ENCODE measurements at places on chromosomes 3 and 15. TPM values are rescaled to one million over a fixed set of nuclear protein-coding genes. Genes with fewer than 3 reads are reported as not detected.

DNA sequence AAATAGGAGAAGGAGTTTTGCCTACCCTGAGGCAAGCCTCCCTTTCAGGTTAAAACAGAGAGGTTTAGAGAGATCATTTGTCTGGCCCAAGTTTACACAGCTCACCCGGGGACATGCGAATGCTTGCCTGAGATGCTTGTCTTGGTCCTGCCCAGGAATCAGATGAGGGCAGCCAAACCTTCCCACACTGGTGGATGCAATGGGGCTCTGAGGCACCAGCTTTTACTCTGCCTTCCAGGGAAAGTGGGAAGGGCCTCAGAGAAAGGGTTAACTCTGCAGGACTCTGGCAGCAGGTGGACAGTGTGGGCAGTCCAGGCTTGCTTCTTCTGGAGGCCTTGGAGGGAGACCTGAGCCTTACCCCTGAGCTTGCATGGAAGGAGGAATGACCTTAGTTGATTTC lies 90.0 kb downstream of the LRRK1 start:
- no peak overlapping the region for H3K27ac ChIP-seq
- no peaks in the 10 kb centered on the region for H3K36me3 ChIP-seq
- H3K4me1 ChIP-seq, result no peaks in the 10 kb centered on the region
- H3K27me3 ChIP-seq, result no peaks in the 10 kb centered on the region
- H3K4me3 ChIP-seq, result no peak overlapping the region
- no peak for DNase-seq

The FBXO40 gene
- not detected for total RNA-seq

GRCh38 chr15:36571301-36571700 lies 8.1 kb upstream of the CDIN1 start:
- H3K36me3 ChIP-seq, result no peaks in the 10 kb centered on the region
- no peaks in the 10 kb centered on the region for H3K4me1 ChIP-seq
- no peaks in the 10 kb centered on the region for H3K27me3 ChIP-seq
- H3K27ac ChIP-seq, result no peak overlapping the region
- no peak for DNase-seq

The SI gene
- total RNA-seq, result not detected

DNA sequence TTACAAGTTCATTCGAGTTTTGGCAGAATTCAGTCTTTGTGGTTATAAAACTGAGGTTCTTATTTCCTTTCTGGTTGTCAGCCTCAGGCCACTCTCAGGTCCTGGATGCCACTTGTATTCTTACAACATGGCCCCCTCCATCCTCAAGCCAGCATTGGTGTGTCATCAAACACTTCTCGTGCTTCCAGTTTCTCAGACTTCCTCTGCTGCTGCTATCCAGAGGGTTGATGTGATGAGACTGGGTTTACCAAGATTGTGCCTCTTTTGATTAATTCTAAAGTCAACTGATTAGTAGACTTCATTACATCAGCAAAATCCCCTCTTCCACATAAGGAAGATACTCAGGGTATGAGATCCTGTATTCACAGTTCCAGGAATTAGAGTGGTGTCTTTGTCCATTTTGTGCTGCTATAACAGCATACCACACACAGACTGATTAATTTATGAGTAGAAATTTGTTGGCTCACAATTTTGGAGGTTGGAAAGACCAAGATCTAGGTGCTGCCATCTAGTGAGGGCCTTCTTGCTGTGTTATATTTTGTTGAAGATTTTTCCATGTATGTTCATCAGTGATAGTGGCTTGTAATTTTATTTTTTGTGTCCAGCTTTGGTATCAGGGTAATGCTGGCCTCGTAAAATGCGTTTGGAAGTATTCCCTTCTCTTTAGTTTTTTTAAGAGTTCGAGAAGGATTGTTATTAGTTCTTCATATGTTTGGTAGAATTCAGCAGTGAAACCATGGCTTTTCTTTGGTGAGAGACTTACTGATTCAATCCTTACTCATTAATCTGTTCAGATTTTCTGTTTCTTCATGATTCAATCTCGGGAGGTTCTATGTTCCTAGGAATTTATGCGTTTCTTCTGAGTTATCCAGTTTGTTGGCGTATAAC lies 11.1 kb downstream of the LRCH3 start:
- H3K4me1 ChIP-seq, result peaks cover 3% of the 10 kb centered on the region
- DNase-seq, result no peak
- H3K36me3 ChIP-seq, result no peaks in the 10 kb centered on the region
- H3K27me3 ChIP-seq, result no peaks in the 10 kb centered on the region
- H3K27ac ChIP-seq, result no peak overlapping the region

The NMB gene
- 5.2 TPM for total RNA-seq

The CPNE4 gene
- total RNA-seq, result 0.45 TPM

The IGSF10 gene
- 2.2 TPM for total RNA-seq

The GNAI2 gene
- 356 TPM for total RNA-seq

The SLC2A2 gene
- not detected for total RNA-seq

DNA sequence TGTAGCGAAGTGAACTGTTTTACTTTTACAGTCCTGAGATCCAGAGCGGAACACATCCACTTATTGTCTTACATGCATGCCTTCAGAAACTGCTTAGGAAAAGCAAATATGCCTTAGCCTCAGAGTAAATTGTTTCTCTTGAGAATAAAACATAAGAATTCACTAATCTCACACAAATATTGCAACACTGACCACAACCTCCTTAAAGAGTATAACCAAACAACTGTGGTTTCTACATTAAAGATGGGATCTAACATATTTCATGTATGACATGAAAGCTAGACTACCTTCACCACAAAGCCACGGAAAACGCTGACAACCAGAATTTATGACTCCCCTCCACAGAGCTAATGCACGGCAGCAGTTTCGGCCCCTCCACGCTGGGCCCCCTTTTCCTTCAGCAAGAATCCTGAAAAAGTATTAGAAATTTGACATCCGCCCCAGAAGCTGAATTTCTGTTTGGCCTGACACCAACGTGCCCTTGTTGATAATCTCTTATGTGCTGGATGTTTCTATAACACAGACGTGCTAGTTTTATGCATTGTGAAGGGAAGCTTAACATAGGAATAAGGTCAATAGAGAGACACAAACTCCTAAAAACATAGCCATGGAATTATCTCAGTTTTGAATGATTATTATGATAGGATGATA lies 84.6 kb downstream of the GREM1 start:
- no peak for DNase-seq
- H3K36me3 ChIP-seq, result no peaks in the 10 kb centered on the region
- H3K27me3 ChIP-seq, result no peaks in the 10 kb centered on the region
- H3K4me1 ChIP-seq, result no peaks in the 10 kb centered on the region
- H3K4me3 ChIP-seq, result no peak overlapping the region

The SLC51A gene
- total RNA-seq, result not detected

The UCN2 gene
- not detected for total RNA-seq

The HES1 gene
- total RNA-seq, result 51.9 TPM

- H3K27me3 ChIP-seq, result no peaks in the 10 kb centered on the region
- DNase-seq, result no peak
- no peaks in the 10 kb centered on the region for H3K36me3 ChIP-seq
- H3K27ac ChIP-seq, result no peak overlapping the region
- H3K4me3 ChIP-seq, result no peak overlapping the region
- no peaks in the 10 kb centered on the region for H3K4me1 ChIP-seq
Observed at GRCh38 chr3:140603766-140604165, 74.1 kb upstream of the TRIM42 start.

DNA sequence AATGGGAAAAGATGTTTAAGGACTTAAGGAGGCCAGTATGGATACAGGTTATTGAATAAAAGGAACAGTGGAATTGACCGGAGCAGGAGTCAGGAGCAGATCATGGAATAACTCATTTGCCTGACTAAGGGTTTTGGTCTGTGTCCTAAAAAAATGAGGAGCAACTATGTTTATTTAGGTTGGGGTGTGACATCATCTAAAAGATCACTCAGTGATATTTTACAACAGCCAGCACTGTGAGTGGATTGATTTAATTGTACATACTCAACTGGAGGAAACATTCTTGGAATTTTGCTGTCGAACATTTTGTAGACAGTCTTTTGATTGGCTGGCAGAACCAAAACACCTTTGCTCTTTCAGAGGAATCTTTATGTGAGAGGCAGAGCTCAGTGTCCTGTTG lies 348.6 kb upstream of the CDIN1 start:
- H3K27ac ChIP-seq, result no peak overlapping the region
- no peaks in the 10 kb centered on the region for H3K36me3 ChIP-seq
- H3K4me1 ChIP-seq, result no peaks in the 10 kb centered on the region
- DNase-seq, result no peak
- H3K4me3 ChIP-seq, result no peak overlapping the region

Data from aorta (tissue), 5 donors.